ENCODE measurements at places on chromosomes 3 and 15. TPM values are rescaled to one million over a fixed set of nuclear protein-coding genes. Genes with fewer than 3 reads are reported as not detected.
A peak's percentile ranks its signal among the peaks of the same experiment; 100 is the strongest.

CCR1 gene
- 1.3 TPM for total RNA-seq

ZPLD1 gene
- not detected for total RNA-seq

DNA sequence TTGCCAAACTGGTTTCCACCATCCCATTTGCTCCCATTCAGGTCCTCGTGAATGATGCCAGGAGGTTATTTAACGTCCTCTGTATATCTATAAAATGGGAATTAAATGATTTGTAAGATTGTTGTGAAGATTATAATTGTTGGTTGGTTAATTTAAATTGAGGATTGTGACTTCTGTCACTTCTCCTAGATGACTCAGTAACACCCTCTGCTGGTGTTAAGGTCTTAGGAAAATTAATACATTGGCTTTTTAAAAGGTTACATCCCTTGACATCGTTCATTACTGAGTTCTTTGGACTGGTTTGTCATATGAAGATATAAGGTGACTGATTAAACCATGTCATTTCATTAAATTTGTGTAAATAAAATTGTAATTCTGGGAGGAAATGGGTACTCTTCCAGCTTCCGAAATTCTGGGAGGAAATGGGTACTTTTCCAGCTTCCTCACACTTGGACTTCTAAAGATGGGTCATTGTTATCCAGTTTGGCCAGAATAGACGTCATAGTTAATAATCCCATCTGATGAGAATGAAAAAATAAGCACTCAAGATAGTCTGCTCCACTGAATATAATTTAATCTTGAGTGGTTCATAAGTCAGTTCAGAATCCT lies 33.3 kb upstream of the PAQR5 start:
- H3K27me3 ChIP-seq = no peaks in the 10 kb centered on the region
- H3K4me1 ChIP-seq = no peaks in the 10 kb centered on the region
- no peak overlapping the region for H3K4me3 ChIP-seq
- no peak overlapping the region for H3K27ac ChIP-seq
- DNase-seq = peak; percentile 20

CADM2 gene
- 0.38 TPM for total RNA-seq

- no peak for DNase-seq
- peaks cover 31% of the 10 kb centered on the region for H3K27me3 ChIP-seq
- H3K36me3 ChIP-seq = no peaks in the 10 kb centered on the region
- no peak overlapping the region for H3K4me3 ChIP-seq
These were observed 276.2 kb upstream of the LRRFIP2 start for GRCh38 chr3:37450561-37450960.

TRPC1 gene
- 8.8 TPM for total RNA-seq

- no peak overlapping the region for H3K27ac ChIP-seq
- H3K4me1 ChIP-seq = no peaks in the 10 kb centered on the region
- H3K4me3 ChIP-seq = no peak overlapping the region
- DNase-seq = no peak
- no peaks in the 10 kb centered on the region for H3K36me3 ChIP-seq
These were observed 227.5 kb downstream of the DTWD1 start for GRCh38 chr15:49848282-49848724.

GRCh38 chr3:55690726-55691125 lies 203.6 kb upstream of the WNT5A start:
- H3K4me3 ChIP-seq = no peak overlapping the region
- H3K27me3 ChIP-seq = no peaks in the 10 kb centered on the region
- no peak overlapping the region for H3K27ac ChIP-seq
- H3K4me1 ChIP-seq = no peaks in the 10 kb centered on the region
- H3K36me3 ChIP-seq = no peaks in the 10 kb centered on the region
- DNase-seq = no peak

- H3K27me3 ChIP-seq = no peaks in the 10 kb centered on the region
- DNase-seq = no peak
- no peaks in the 10 kb centered on the region for H3K36me3 ChIP-seq
- no peak overlapping the region for H3K27ac ChIP-seq
- H3K4me3 ChIP-seq = no peak overlapping the region
These were observed 18.0 kb downstream of the NCEH1 start for GRCh38 chr3:172692751-172693338.

TGM4 gene
- total RNA-seq = not detected

CPN2 gene
- not detected for total RNA-seq

GRCh38 chr3:144770915-144771351 lies 799.3 kb downstream of the DIPK2A start:
- H3K4me3 ChIP-seq = no peak overlapping the region
- H3K27me3 ChIP-seq = no peaks in the 10 kb centered on the region
- no peaks in the 10 kb centered on the region for H3K36me3 ChIP-seq
- no peaks in the 10 kb centered on the region for H3K4me1 ChIP-seq
- DNase-seq = no peak
- no peak overlapping the region for H3K27ac ChIP-seq

GRCh38 chr15:38853608-38854007 lies 289.0 kb upstream of the RASGRP1 start:
- no peak overlapping the region for H3K27ac ChIP-seq
- no peak overlapping the region for H3K4me3 ChIP-seq
- H3K4me1 ChIP-seq = no peaks in the 10 kb centered on the region
- H3K27me3 ChIP-seq = peaks cover 5% of the 10 kb centered on the region
- no peaks in the 10 kb centered on the region for H3K36me3 ChIP-seq

SUCNR1 gene
- total RNA-seq = 0.15 TPM

Data from CD4-positive, alpha-beta memory T cell (primary cell).